ENCODE measurements at places on chromosomes 1 and 21.

DNA sequence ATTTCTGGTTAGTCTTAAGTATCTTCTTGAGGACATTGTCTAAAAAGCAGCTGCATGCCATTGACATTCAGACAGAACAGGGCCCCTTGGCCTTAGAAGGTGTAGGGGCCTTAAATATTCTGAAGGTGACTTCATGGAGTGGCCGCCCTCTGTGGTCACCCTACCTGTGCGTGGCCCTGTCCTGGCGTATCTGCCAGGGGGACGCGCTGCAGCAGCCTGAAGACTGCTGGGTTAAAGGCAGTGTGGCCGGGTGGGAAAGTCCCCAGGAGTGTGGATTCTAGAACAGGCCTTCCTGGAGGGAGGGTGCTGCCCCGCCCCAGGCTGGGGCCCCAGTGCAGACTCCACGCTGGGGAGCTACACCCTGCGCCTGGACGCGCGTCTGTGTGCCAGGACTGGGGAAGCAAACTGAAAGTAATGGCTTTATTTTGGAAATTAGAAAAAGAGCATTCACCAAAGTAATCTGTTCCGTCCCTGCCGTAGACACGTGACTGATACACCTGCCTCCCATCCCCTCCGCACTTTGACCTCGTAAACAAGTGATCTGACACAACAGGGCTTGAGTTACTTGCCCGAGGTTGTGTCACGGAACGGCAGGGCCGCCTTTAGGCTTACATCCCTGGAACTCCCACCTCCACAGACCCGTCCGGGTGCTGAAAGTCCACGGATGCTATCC is 1.8 kb downstream of the AGPAT3 start:
- no peak for DNase-seq

- no peak for DNase-seq
Measured at GRCh38 chr1:102896286-102896685, 212.0 kb downstream of the COL11A1 start.

DNA sequence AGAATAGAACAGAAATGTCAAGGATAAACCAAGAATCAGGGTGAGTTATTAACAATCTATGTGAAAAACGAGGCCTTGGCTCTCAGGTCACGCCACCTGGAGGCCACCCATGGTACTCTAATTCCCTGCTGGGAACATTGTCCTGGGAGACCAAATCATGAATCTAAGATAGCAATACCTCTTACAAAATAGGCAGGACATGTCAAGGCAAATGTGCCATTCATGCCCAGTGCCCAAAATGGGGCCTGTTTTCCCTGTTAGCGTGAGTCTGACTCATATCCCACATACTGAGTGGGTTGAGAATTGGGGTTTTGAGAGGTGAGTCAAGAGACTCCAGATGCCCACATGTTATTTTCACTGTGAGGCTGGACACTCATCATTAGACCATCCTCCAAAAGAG is 380.8 kb downstream of the HHIPL2 start:
- DNase-seq = peak; percentile 98

GRCh38 chr1:77459881-77460280 is 178.1 kb downstream of the AK5 start:
- peak; percentile 24 for DNase-seq

GRCh38 chr21:45507888-45508508 is 34.2 kb downstream of the SLC19A1 start:
- no peak for DNase-seq

DNA sequence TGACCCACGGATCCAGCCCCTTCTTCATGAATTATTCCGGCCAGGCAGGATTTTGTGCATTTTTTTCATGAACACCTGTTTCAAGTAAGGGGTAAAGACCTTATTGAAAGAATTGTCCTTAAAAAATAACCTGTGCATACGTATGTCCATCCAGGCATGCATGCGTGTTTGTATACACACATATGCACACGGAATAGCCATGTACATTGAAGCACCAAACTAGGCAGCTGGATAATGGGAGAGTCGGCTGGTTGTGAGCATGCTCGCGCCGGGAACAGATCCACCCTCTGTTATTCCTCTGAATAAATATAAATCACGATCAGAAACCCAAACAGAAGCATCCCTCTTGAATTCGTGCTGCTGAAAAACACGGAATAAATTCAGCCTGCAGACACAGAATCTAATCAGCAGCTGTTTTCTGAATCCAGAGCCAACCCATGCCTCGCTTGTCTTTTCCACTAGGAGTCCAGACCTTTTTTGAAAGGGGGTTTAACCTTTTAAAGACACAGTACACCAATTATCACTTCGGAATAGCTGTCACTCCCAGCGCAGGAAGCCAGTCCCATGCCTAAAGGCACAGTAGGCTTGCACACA is at the start of gene HIVEP3:
Gene HIVEP3 (minus strand): TSS at position 473 of the 594 bp plus-strand sequence.
- peak; percentile 48 for DNase-seq

- no peak for DNase-seq
Measured at GRCh38 chr1:70495370-70495769, 84.3 kb downstream of the CTH start.

GRCh38 chr1:38231941-38232340 is 185.3 kb upstream of the POU3F1 start:
- no peak for DNase-seq

GRCh38 chr1:243346016-243346415 is 90.2 kb downstream of the SDCCAG8 start:
- DNase-seq = no peak

DNA sequence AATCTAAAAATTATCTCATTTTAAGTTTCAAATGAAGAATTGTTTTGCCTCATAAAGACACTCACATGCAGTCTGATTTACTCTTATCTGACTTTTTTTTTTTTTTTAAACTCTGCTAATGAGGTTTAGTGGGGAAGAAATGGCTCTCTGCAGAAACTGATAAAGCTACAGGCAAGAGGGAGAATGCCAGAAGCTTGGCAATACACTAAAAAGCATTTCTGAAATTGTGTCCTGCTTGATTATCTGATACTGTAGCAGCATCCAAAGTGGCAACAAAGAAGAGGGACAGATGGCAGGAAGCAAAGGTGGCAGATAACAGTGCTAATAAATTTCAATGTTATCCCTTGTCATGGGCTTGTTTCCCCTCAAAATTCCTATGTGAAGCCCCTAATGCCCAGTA is 1744.9 kb downstream of the NCAM2 start:
- no peak for DNase-seq

GRCh38 chr21:36890086-36890485 is 76.4 kb downstream of the HLCS start:
- DNase-seq = no peak

GRCh38 chr1:167685844-167686243 is 35.9 kb upstream of the MPZL1 start:
- DNase-seq = no peak

- DNase-seq = peak; percentile 42
Measured at GRCh38 chr21:43923391-43923790, 58.4 kb downstream of the AGPAT3 start.

GRCh38 chr1:8464377-8464776 is 146.5 kb downstream of the SLC45A1 start:
- DNase-seq = no peak

GRCh38 chr1:231215681-231216385 is 25.2 kb upstream of the GNPAT start:
- DNase-seq = no peak

DNA sequence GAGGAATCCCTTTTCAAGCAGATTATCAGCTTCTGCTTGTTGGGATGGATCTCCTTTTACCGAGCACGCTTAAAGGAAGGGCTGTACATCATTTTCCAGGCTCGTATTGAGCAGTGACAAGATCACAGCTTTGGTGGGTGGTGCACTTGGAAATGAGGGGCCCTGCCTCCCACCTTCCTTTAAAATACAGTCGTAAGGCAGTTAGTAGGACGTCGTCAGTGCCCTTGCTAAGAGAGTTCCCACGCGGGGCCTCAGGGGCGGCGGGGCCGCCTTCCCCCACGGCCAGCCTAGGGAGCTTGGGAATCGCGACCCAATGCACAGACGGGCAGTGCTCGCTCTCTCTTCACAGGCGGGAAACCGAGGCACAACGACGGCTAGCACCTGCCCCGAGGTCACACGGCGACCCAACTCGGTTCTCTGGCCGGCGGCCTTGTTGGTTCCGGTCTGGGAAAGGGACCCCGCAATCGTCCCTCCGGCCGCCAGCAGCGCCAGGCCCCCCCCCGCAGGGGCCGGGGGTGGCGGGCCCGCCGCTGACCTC is 58.6 kb downstream of the H3-3A start:
- DNase-seq = no peak

GRCh38 chr1:232207073-232207866 is 422.7 kb downstream of the SIPA1L2 start:
- no peak for DNase-seq

GRCh38 chr1:220982686-220983085 is 103.4 kb downstream of the HLX start:
- DNase-seq = no peak

DNA sequence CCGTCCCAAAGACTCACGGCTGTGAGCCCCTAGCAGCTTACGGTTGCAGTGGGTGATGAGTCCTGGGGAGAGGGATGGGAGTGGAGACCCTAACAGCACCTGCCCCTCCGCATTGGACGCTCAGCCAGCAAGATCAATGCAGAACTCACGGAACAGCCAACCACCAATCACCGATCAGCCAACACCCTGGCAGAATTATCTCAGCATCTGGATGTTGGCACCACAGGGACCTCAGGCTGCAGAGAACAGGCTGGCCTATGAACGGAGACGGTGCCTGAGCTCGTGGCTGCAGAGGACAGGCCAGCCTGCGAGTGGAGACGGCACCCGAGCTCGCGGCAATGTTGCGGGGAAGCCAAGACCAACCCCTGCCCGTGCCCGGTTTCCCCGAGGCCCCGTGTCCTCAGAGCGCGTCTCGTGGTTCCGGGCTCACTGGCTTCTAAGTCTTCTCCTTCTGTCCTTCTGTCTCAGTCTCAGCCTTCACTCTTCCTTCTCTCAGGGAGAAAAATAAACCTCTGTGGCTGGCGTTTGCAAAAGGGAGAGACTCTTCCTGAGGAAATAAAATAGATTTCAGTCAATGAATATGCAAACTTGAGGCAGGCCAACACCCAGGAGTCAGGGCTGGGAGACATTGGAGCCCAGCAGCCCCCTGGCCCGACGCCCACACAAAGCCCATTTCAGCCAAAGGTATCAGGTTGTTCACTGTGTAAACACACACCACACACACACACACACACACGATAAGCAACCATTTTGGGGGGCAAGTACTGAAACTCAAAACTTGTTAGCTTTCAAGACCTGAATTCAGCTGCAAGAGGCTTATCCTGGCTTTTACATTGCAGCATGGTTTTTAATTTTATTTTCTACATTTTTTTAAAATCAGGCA is 67.8 kb downstream of the SIK1 start:
- no peak for DNase-seq

DNA sequence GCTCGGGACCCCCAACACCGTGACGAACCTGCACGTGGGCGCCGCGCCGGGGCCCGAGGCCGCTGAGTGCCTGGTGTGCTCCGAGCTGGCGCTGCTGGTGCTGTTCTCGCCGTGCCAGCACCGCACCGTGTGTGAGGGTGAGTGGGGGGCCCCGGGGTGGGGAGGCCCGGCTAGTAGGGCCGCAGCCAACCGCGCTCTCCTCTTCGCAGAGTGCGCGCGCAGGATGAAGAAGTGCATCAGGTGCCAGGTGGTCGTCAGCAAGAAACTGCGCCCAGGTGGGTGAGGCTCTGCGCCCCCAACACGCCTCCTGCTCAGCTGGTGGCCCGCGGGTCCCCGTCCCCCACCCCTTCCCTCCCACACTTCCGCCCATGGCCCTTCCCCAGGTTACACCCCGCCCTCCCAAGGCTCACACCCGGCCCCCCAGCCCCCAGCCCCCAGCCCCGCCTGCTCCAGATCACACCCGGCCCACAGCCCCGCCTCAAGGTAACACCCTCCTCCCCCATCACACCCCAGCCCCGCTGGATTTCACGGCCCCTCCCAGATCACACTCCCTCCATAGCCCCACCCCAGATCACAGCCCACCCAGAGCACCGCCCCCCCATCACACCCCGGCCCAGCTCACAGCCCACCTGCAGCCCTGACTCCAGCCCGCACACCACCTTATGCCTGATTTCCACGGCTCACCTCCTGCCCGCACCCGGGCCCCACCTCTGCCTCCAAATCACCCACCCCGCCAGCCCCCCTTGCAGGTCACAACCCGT is 2.4 kb upstream of the MMP23B start:
- no peak for DNase-seq

- peak; percentile 83 for DNase-seq
Measured at GRCh38 chr1:183757061-183757460, 47.9 kb upstream of the RGL1 start.

- no peak for DNase-seq
Measured at GRCh38 chr1:241606544-241606943, 33.6 kb downstream of the CHML start.

GRCh38 chr1:210620867-210621488 is 292.3 kb downstream of the HHAT start:
- DNase-seq = no peak

GRCh38 chr1:167599957-167600581 is 30.0 kb upstream of the RCSD1 start:
- DNase-seq = peak; percentile 47

DNA sequence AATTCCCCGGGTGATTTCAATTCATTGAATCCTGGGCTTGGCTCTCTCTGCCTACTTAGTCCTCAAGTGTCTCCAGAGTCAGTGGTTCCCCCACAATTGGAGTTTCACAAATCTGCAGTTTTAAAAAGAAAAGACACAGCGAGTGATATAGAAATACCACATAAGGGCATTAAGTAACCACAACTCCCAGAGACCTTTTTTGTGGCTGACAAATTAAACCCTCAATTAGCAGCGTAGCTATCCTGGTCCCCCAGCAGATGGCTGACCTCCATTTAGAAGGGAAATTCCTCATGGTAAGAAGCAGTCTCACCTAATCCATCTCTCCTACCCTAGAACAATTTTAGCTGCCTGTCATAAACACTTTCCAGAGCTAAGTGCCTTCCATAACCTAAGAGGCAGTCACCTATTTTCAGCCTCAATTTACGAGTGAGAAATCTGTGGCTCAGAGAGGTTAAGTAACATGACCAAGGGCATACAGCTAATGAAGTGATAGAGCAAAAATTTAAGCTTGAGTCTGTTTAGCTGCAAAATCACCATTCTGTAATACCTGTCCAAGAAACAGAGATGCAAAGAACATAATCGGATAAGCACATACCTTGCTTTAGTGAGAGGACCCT is 56.0 kb upstream of the NBPF3 start:
- DNase-seq = no peak

DNA sequence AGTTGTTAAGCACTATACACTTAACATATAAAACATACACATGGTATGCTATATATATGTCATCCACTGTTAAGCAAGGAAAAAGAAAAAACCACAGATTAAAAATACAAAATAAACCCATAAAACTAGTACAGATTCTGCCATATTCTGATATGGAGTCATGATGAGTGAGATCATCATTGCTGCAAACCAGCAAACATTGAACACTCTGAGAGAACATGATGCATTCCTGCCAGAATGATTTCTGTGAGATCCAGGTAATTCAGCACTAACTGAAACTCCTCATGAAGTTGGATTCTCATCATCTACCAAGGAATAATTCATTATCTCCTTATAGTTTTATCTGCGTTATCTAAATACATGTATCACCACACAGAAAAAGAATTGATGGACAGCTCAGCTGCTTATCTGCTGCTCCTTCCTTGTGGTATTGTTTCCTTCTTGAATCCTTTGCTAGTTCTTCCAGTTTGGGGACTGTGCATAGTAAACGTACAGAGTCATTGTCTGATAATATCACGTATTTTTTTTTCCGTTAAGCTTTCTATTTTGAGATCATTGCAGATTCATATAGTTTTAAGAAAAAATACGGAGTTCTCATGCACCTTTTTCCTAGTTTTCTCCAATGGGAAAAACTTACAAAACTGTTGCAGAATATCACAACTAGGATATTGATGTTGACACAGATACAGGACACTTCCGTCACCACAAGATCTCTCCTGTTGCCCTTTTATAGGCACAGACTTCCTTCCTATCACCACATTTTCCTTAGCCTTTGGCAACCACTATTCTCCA is 9.3 kb downstream of the RAB4A start:
- no peak for DNase-seq

GRCh38 chr1:114154963-114155322 is 1.3 kb upstream of the SYT6 start:
- peak; percentile 37 for DNase-seq
